ENCODE measurements at places on chromosomes 4 and X. TPM values are rescaled to one million over a fixed set of nuclear protein-coding genes. Genes with fewer than 3 reads are reported as not detected.

The COMMD8 gene
- 22.1 TPM for total RNA-seq

The SNCA gene
- 20.8 TPM for total RNA-seq

The CXCL3 gene
- total RNA-seq, result 0.89 TPM

DNA sequence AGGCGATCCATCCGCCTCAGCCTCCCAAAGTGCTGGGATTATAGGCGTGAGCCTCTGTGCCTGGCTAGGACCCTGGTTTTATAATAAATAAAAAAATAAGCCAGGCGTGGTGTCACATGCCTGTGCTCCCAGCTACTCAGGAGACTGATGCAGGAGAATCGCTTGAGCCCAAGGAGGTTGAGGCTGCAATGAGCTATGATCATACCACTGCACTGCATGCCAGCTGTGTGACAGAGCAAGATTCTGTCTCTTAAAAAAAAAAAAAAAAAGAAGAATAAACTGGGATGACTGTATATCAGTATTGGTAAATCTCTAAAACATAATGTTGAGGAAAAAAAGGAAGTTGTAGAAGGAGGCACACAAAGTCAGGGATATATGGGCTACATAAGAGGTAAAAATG is 45.7 kb upstream of the SLC34A2 start:
- no peak overlapping the region for H3K27ac ChIP-seq
- H3K36me3 ChIP-seq, result no peaks in the 10 kb centered on the region
- H3K4me1 ChIP-seq, result no peaks in the 10 kb centered on the region
- H3K4me3 ChIP-seq, result no peak overlapping the region
- no peak for DNase-seq

- no peak overlapping the region for H3K27ac ChIP-seq
- no peaks in the 10 kb centered on the region for H3K4me1 ChIP-seq
- H3K27me3 ChIP-seq, result no peaks in the 10 kb centered on the region
- no peak for DNase-seq
- no peaks in the 10 kb centered on the region for H3K36me3 ChIP-seq
Observed at GRCh38 chr4:140186082-140186438, 32.1 kb upstream of the MAML3 start.

DNA sequence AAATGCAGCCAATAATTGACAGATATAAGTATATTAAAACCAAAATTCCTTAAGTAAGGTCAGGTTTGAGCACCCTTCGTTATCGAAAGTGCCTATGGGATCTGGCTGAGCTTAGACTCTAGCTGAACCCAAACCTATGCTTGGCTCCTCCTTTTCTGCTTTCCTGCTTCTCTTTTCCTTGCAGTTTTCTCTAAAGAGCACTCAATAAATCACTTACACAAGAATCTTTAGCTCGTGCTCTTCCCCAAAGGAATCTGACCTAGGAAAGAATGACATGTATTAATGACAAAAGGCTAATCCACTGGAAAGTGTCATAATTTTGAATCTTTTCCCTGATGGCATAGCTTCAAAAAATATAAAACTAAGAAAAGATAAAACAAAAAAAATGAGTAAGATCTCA is 282.7 kb downstream of the DKK2 start:
- no peak overlapping the region for H3K4me3 ChIP-seq
- no peak for DNase-seq
- no peaks in the 10 kb centered on the region for H3K36me3 ChIP-seq
- H3K4me1 ChIP-seq, result no peaks in the 10 kb centered on the region
- H3K27ac ChIP-seq, result no peak overlapping the region

DNA sequence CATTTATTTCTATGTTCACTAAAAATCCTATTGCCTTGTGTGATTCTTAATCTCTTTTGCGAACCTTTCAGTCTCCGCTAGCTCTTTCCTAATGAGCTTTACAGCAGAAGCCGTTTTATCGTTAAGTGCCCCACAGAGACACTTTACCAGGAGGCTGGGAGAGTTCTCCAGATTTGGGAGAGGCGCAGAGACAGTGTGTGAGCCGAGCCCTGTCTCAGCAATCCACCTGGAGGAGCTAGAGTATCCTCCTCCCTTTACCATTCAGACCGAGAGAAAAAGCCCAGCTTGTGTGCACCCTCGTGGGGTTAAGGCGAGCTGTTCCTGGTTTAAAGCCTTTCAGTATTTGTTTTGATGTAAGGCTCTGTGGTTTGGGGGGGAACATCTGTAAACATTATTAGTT is 54.9 kb upstream of the MTM1 start:
- H3K27me3 ChIP-seq, result no peaks in the 10 kb centered on the region
- DNase-seq, result no peak
- peaks cover 3% of the 10 kb centered on the region for H3K4me1 ChIP-seq
- H3K27ac ChIP-seq, result no peak overlapping the region
- no peak overlapping the region for H3K4me3 ChIP-seq

GRCh38 chr4:74114234-74114633 is 15.2 kb upstream of the CXCL2 start:
- H3K27me3 ChIP-seq, result no peaks in the 10 kb centered on the region
- DNase-seq, result no peak
- no peak overlapping the region for H3K4me3 ChIP-seq
- H3K27ac ChIP-seq, result no peak overlapping the region
- no peaks in the 10 kb centered on the region for H3K36me3 ChIP-seq
- H3K4me1 ChIP-seq, result peaks cover 34% of the 10 kb centered on the region

GRCh38 chr4:61872983-61873382 is 672.9 kb downstream of the ADGRL3 start:
- H3K36me3 ChIP-seq, result no peaks in the 10 kb centered on the region
- no peak for DNase-seq
- H3K27me3 ChIP-seq, result no peaks in the 10 kb centered on the region
- H3K27ac ChIP-seq, result no peak overlapping the region

DNA sequence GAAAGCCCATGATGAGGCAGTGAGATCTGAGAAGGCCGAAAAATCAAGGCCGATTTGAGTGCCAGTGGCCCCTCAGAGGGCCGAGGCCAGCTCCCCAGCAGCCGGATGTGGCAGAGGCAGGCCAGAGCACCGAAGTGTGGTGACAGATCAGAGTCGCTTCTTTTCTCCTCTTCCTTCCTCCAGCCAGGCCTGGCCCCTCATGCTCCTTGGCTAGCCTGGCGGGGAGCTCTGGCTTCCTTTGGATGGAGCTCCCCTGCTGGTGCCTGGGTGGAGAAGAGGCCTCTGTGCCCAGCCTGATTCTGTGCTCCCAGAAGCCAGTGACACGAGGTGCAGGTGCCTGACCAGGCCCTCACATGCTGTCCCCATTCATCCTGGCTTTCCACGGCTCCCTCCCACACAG is 127.2 kb upstream of the PABPC4L start:
- no peak overlapping the region for H3K27ac ChIP-seq
- no peaks in the 10 kb centered on the region for H3K27me3 ChIP-seq
- H3K4me1 ChIP-seq, result no peaks in the 10 kb centered on the region
- DNase-seq, result no peak

DNA sequence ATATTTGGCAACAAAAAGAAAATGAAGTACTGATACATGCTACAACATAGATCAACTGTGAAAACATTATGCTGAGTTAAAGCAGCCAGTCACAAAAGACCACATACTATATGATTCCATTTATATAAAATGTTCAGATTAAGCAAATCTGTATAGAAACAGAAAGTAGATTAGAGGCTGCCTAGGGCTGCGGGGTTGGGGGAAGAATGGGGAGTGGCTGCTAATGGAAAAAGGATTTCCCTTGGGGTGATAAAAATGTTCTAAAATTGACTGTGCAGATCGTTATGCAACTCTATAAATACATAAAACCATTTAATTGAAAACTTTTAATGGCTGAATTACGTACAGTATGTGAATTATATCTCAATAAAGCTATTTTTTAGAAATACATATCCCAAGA is 46.8 kb downstream of the NEK1 start:
- peaks cover 28% of the 10 kb centered on the region for H3K36me3 ChIP-seq
- H3K27me3 ChIP-seq, result no peaks in the 10 kb centered on the region
- H3K4me1 ChIP-seq, result peaks cover 5% of the 10 kb centered on the region
- no peak for DNase-seq
- H3K4me3 ChIP-seq, result no peak overlapping the region
- no peak overlapping the region for H3K27ac ChIP-seq

GRCh38 chr4:172207886-172208285 is 394.7 kb downstream of the GALNTL6 start:
- H3K27ac ChIP-seq, result no peak overlapping the region
- H3K27me3 ChIP-seq, result no peaks in the 10 kb centered on the region
- no peak for DNase-seq
- H3K4me1 ChIP-seq, result no peaks in the 10 kb centered on the region
- H3K4me3 ChIP-seq, result no peak overlapping the region
